ENCODE measurements at places on chromosomes 2 and 18.

DNA sequence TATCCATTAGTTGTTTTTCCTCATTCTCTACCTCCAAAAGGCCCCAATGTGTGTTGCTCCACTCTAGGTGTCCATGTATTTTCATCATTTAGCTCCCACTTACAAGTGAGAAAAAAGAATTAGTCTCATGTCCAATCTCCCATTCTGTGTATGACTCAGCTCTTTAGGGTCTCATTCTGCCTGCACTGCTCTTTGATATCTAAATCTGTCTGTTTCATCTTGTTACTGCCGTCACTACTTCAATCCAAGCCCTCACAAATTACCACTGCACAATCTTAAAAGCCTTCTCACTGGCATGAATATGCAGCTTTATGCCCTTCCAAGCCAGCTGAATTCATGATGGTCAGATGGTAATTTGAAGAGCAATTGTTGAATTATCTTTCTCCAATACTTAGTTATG, 480.5 kb downstream of the TRIB2 start:
- no peak for DNase-seq

DNA sequence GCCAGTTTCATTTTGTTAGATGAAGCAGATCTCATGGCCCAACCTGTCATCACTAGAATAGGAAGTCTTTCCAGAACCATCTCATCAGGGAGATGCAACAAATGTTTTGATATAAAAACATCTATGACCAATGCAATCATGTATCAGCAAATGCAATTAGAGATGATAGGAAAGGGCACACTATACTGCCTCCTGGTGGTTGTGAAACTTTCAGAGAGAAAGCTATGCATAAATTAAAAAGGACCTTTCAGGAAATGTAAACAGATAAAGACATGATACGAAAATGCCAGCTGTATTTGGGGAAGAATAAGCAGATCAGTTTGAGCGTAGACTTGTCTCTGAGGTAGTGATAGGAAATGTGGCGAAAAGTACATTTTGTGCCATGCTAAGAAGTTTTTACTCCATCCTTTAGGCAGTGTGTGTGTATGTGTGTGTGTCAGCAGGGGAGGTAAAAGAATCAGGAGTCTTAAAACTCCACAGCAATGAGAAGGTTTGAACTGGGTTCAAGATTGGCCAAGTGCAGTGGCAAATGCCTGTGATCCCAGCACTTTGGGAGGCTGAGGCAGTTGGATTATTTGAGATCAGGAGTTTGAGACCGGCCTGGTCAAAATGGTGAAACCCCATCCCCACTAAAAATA, 479.3 kb downstream of the CPS1 start:
- DNase-seq = peak; percentile 15

DNA sequence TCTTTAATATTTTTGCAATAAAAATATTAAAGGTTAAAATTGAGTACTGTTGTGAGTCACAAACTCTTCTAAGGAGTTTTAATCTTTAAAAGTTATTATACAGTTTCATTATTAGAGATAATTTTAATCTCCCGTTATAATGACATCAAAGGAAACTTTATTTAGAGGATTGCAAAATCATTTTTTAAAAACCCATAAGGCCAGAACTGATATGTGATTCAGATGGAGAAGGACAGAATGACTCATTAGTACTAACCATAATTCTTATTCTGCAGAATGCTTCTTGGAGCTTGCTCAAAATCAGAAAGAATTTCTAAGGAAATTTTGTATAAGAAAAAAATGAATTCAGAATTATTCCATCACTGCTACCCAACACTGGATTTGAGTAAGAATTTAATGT, 12.5 kb upstream of the HNRNPLL start:
- no peak for DNase-seq

DNA sequence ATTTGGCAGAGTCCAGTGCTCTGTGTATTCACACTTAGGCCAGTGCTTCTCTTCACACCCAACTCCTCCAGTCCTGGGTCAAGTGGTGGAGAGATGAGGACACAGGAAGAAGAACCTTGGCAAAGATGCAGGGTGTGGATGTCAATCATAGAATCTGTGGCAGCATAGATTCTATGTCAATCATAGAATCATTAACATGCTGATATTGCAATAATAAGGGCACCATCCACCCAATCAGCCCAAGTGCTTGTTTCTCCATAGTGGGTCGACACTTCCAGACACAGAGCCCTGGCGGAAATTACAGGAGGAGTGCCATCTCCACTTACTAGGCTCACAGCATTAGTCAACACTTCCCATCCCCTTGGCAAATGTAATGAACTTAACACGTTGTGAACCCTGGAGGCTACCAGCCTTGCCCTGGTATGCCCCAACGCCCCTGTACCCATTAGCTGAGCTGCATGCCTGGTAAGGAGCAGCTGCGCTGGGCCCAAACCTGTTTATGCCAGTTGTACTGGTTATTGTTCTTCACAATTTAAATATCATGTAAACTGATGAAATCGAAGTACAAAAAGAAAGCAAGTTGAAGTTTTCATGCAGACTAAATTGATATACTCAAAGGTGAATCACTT, 161.5 kb upstream of the SMAD2 start:
- no peak for DNase-seq

- DNase-seq = no peak
Observed at GRCh38 chr18:50813353-50813752, 6.5 kb downstream of the MRO start.

DNA sequence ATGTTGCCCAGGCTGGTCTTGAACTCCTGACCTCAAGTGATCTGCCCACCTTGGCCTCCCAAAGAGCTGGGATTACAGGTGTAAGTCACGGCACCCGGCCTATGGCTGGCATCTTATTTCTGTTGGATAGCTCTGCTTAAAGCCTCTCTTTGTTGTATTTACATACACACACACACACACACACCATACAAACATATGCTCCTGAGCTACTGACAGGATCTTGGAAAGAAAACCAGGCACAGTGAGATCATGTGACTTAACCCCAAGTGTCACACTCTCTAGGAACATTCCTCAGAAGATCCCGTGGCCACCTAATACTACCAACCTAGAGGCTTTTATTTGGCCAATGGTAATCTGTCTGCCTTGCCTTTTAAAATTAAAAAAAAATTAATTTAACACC, 85.1 kb upstream of the HAAO start:
- no peak for DNase-seq

- no peak for DNase-seq
Observed at GRCh38 chr2:194483041-194483440, 1174.0 kb upstream of the SLC39A10 start.

- DNase-seq = no peak
Observed at GRCh38 chr2:188248513-188248912, 43.2 kb upstream of the GULP1 start.

DNA sequence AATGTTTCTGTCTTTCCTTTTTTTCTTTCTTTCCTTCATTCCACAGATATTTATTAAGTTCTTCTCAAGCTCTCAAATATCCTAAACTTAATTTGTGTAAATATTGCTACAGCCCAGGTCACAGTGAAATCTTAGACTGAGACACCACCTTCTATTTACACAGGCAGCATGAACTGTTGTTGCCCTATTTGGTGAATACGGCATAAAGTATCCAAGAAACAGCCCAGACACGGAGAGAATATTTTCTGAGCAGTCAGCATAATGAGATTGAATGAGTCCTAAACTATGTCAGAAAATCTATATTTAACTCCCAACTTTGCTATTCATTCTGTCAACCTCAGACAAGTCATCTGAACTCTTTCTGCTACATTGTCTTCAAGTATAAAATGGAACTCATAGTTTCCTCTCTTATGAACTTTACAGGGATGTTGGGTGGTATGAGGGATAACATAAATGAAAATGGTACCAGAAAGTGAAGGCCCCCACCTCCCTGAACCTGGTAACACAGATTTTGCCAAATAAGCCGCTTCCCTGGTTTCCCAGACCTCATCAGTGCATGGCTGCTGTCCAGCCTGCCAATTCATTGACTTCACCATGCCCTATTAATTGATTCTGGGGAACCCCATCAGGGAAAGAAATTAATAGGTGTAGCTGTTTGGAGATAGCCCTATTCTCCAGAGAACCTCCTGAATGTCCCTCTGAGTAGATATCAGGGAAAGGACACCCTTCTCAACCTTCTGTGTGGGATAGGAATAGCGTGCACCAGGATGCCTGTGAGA, 235.9 kb downstream of the SETBP1 start:
- DNase-seq = no peak

- DNase-seq = no peak
Observed at GRCh38 chr2:110991911-110992310, 128.8 kb upstream of the BCL2L11 start.

DNA sequence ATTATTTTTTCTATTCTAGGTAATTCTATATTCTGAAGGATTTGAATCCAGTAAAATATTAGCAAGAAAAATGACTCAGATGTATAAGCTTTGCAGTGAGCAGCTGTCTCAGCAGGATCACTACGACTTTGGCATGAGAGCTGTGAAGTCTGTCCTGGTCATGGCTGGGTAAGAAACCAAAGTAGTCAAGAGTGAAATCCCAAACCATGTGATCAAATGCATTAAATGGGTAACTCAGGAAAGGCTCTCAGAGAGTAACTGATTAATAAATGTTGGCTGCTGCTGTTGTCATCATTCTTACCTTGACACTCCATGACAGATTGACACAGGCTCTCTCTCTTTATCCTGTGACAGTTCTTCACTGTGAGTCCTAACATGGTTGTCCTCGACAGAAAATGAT, 124.1 kb downstream of the DNAH6 start:
- no peak for DNase-seq

GRCh38 chr2:197134206-197134605, 176.4 kb downstream of the ANKRD44 start:
- DNase-seq = no peak
